ENCODE measurements at places on chromosomes 7 and 10.

- no peak for DNase-seq
These were observed 96.5 kb upstream of the CREB5 start for GRCh38 chr7:28315565-28316410.

DNA sequence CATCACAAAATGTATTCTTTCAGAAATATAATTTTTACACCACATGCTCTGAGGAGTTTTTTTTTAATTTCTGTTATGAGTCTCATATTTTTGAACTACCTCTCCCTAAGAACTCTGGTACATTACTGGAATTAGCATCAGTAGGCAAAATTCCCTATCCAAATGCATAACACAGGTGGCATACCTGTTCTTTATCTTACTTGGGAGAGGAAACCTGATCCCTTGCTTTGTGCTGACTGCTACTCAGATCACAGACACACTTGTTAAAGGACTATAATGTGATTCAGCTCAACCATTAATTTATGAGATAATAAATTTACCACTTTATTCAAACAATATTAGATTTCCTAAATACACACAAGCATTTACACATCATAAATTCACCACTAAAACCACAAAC, 617.2 kb downstream of the GRM8 start:
- no peak for DNase-seq

GRCh38 chr10:29238523-29239135, 50.2 kb upstream of the LYZL1 start:
- DNase-seq = no peak

GRCh38 chr7:47438411-47439029, 143.4 kb downstream of the TNS3 start:
- no peak for DNase-seq

DNA sequence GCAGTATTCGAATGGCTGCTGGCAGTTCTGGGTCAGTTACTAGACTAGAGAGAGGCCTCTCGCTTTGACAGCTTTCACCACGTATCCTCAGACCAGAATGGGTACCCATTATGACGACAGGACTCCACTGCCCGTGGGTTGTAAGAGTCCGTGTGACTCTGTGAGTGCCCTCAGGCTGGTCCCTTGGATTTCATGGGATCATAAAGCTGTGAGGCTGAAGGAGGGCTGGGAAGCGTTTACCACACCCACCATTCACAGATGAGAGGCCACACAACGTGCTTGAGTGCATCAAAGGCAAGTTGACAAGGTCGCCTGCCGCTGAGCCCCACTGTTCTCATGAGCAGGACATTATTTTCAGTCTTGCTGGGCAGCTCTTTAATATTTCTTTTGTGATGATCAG, 87.2 kb downstream of the EZH2 start:
- DNase-seq = no peak

DNA sequence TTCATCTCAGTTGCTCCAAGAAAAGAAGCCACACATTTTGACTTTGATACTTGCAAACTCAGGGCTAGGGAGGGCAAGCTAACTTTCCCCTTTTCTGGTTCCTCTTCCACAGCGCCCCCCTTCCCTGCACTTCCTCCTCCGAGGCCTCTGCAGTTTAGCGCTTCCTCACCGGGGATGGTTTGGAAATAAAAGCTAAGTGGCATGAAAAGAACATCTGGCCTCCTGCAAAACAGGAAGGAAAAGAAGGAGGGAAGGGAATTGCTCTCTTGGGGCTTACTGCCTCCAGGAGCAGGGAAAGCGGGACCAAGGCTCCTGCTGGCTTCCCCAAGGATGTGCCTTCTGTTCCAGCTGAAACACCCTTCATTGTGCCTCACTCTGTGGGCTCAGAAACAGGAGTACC, 42.3 kb downstream of the PRKCQ start:
- DNase-seq = no peak

DNA sequence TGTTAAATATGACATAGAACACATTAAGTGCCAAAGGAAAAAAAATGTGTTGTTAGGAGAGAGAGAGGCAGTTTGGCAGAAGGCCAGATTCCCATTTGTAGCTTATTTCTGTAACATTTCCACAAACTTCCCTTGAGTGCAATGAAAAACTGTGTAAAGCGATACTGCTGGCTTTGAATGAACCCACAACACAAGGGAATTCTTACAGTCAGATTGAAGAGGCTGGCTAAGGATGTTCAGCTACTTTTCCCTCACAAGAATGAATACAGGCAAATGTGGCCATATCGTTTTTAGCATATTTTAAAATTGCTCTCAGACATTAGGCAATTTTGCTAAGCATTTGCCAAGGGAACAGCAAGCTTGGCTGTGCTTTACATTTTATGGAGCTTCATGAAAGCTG, 614.1 kb upstream of the FZD8 start:
- DNase-seq = no peak

GRCh38 chr7:22202141-22202540, 154.8 kb downstream of the RAPGEF5 start:
- no peak for DNase-seq

- no peak for DNase-seq
These were observed 214.7 kb downstream of the EMX2 start for GRCh38 chr10:117757086-117757720.
